NCI-H2171 (cell line): ENCODE measurements at places on chromosomes 1 and 21.

GRCh38 chr1:245485996-245486395 lies 331.2 kb downstream of the KIF26B start:
- no peak for DNase-seq

DNA sequence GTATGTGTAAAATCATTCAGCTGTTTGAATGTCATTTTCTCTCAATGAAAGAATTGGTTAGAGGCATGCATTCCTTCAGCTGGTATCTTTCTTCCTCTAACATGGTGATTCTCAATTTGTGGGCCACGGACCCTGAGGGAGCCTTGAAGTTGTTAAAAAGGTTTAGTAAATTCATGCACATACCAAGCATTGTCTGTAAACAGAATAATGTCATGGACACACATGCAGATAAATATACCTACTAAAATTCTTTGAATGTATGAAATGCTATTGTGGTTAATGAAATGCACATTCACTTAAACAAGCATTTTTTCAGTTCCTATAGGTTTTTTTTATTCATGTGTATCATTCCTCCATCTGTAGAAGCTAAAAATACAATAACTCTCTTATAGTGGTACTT lies 65.4 kb downstream of the PBX1 start:
- DNase-seq, result no peak

DNA sequence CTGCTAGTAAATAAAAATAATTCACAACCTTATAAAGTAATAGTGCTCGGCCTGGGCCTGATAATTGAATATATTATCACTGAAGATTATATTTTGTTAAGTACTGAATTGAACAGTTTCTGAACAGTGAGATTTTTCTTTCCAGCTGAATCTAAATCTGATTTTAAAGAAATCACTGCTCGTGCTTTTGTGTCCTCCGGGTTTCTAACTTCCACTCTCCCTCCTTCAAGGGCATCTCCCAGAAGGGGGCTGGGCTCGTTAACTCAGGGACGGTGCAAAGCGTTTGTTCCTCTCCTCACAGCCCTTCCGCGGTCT lies 823 bp upstream of the KIF1B start:
- DNase-seq, result no peak

DNA sequence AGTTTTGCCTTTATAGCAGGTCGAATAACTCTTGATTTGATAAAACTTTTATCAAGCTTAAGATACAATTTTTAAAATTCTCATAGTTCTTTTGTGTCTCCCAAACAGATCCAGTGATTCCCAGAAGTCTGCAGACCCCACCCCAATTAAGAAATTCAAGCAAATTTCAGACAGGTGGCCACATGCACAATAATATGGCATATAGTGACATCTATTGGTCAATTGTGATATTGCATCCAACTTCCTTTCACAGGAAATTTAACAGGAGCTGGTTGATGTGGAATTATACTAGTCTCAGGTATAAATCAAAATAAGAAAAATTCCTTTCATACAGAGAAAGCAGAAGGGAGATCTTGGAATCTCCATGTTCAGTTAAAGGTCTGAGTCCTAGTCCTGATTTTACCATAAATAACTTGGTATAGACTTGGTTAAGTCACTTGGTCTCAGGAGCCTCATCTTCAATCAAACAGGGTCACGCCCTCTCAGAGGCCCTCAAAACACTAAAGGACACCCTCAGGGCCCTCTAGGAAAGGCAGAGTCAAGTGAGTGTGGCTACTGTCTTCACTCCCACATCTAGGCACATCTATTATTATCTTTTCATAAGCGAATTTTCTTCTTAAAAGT lies 24.1 kb downstream of the PIGM start:
- DNase-seq, result no peak

DNA sequence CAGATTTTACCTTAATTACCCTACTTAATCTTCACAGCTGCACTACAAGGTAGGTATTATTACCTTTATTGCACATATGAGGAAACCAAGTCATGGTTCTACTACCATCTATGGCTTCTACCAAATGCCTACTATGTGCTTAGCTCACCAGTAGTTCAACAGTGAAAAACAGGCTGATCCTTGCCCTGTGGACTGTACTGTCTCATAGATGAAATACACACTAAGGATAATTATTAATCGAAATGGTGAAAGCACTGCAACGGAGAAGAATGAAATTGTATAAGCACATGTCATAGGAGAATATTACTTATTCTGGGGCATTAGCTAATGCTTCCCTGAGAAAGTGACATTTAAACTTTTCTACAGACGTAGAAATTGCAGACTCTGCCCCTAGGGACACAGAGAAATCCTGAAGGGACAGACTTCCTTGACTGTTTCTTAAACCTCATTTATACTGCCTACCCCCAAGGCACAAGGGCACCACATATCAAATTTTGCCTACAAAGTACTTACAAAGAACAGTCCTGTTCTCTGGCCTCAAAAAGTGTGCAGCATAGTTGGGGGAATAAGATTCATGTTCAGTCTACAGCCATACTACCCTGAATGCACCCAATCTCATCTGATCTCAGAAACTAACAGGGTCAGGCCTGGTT lies 148.4 kb upstream of the ZC3H11B start:
- DNase-seq, result no peak

DNA sequence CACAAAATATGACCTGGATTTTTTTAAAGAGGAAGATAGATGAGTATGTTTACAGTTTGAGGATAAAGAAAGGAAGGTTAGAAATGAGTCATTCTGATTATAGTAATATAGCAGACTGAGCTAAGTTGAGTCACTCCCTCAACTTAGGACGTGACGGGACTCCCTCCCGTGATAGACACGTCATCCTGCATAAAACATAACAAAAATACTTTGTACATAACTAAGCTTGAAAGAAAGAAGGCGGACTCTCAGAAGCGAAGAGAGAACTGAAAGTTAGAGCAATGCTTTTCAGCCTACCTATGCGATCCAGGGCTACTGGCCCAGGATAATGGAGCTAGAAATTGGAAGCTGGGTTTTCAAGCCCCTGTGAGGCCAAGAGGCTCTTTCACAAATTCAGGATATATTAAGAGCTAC lies 53.0 kb upstream of the DESI2 start:
- no peak for DNase-seq

DNA sequence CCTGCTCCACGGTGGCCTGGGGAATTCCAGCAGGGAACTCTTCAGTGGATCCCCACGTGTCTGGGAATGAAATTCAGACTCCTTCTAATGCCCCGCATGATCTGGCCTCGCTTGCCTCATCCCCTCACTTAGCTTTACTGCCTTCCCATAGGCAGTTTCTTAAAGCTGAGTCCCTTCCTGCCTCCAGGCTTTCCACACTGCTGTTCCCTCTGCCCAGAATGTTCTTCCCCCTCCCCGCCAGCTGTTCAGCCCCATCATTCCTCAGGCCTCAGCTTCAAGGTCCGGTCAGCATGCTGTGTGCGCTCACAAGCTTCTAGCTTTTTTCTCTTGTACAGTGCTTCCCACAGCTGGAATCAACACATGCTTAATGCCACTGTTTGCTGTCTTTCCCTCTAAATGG lies 54.9 kb upstream of the WASF2 start:
- no peak for DNase-seq

GRCh38 chr1:190205713-190206112 lies 272.0 kb downstream of the BRINP3 start:
- no peak for DNase-seq
